Activated naive CD8-positive, alpha-beta T cell treated with anti-CD3 and anti-CD28 coated beads for 36 hours (primary cell): ENCODE measurements at places on chromosomes 16 and 17. TPM values are rescaled to one million over a fixed set of nuclear protein-coding genes. Genes with fewer than 3 reads are reported as not detected.

DNA sequence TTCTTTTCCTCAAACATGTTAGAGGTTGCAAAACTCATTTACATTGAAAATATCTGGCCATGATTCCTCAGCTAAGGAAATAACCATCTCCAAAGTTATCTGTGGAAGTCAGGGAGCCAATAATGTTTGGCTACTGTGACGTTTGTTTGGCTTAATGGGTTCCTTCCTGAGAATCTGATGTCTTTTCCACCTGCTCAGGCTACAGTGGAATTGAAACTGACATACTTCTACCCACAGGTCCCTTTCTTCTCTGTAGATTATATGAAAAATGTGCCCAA is 221.1 kb upstream of the XYLT1 start:
- no peaks in the 10 kb centered on the region for H3K36me3 ChIP-seq
- H3K27ac ChIP-seq = no peak overlapping the region
- no peaks in the 10 kb centered on the region for H3K4me1 ChIP-seq
- DNase-seq = no peak
- H3K4me3 ChIP-seq = no peak overlapping the region

DNA sequence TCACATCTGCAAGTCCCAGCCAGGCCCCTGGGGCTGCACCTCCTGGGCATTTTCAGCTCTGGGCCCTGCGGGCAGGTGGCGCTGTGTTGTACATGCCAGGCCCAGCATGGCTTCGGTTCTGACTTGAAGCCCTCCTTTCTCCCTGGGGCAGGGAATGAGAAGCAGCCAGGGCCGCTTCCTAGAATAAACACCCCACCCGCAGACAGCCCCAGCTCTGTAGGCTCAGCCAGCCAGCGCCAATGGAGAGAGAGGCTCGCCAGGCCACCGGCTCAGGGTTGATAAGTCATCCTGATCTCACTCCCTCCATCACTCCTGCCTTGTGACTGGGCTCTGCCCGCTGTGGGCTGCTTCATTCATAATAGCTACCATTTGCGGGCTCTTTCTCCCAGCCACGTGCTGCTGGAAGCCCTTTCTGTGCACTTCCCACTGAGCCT is 6.0 kb upstream of the GLIS2 start:
- DNase-seq = peak; percentile 58
- H3K36me3 ChIP-seq = peaks cover 15% of the 10 kb centered on the region
- H3K27ac ChIP-seq = no peak overlapping the region
- peaks cover 22% of the 10 kb centered on the region for H3K4me1 ChIP-seq
- H3K27me3 ChIP-seq = peaks cover 22% of the 10 kb centered on the region

DNA sequence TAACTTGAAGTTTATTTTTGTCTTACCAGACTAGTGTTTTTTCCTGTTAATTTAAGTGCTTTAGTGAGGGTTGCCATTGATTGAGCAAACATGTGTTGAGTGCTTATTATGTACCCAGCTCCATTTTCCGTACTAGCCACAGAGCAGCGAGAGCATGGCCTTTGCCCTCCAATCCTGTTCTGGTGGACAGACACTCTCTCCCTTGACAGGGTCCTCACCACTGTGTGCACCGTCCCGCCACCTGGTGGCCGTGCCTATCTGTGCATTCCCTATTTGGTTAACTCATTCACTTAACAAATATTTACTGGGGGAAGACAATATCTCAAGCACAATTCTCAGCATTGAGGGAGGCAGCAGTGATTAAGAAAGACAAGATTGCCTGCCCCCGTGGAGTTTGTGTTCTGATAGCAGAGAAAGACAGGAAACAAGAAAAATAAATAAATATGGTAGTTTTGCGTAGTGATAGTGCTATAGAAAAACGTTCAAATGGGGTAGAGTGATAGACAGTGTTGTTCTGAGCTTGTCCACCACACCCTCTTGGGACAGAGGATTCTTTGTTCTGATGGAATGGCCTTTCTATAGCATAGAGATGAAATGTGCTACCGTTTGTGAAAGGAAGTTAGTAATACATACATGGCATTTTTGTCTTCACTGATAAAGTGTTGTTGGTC is 13.0 kb downstream of the CDH13 start:
- no peaks in the 10 kb centered on the region for H3K4me1 ChIP-seq
- DNase-seq = peak; percentile 34
- H3K4me3 ChIP-seq = no peak overlapping the region
- no peaks in the 10 kb centered on the region for H3K36me3 ChIP-seq

DNA sequence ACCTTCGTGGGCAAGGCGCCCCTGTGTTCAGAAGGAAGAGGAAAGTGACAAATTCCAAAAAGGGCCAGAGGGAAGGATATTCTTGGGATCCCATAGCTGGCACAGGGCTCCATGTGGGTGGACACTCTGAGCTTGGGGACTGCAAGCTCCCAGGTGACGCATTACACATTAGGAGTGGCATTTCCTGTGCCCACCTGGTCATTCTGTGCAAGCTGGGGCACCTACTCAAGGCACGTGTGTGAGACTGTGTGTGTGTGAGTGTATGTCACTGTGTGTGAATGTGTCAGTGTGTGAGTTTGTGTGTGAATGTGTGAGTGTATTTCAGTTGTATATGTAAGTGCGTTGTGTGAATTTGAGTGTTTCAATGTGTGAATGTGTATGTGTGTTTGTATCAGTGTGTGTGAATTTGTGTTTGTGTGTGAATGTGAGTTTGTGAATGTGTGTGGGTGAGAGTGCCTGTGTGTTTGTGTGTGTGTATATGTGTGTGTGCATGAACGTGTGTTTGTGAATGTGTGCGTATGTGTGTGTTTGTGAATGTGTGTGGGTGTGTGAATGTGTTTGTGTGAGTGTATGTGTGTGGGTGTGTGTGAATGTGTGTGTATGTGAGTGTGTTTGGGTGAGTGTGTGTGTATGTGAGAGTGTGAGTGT is 1.6 kb upstream of the CD300A start:
- no peak overlapping the region for H3K27ac ChIP-seq
- H3K27me3 ChIP-seq = no peaks in the 10 kb centered on the region
- no peak overlapping the region for H3K4me3 ChIP-seq
- H3K36me3 ChIP-seq = no peaks in the 10 kb centered on the region
- DNase-seq = no peak

- peak; percentile 71 for DNase-seq
- peaks cover 21% of the 10 kb centered on the region for H3K4me1 ChIP-seq
- H3K36me3 ChIP-seq = peaks cover 2% of the 10 kb centered on the region
- H3K27me3 ChIP-seq = no peaks in the 10 kb centered on the region
These were observed at the start of gene ULK2 for GRCh38 chr17:19867329-19868078. Gene ULK2, minus strand, starts transcription at chr17:19867936. Its CDS starts 519 bp downstream, at chr17:19867417.

DNA sequence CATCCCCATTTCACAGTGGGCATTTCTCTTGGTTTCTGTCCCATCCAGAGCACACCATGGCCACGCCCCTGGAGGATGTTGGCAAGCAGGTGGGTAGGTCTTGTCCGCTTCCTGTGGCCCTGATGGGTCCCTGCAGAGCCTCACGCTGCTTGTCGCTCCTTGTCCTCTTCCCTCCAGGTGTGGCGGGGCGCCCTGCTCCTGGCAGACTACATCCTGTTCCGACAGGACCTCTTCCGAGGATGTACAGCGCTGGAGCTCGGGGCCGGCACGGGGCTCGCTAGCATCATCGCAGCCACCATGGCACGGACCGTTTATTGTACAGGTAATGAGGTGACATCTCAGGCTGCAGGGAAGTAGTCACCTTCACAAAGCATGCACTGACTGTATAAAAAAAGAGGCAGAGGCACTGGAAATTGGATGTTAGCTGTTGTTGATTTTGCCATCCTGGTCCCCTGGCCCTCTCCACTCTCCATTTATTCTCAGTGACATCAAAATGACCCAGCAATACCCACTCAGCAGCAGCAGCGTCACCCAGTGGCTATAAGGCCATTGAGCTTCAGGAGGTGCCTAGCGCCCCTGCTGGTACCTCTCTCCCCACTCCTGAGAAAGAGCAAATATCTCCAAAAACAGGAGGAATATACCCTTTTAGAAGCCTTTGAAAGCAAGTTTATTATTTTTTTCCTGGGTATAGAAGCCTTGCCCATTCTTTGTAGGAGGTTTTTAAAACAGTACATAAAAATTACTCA is 13.7 kb downstream of the METTL22 start:
- peaks cover 5% of the 10 kb centered on the region for H3K36me3 ChIP-seq
- no peak overlapping the region for H3K4me3 ChIP-seq
- DNase-seq = no peak
- no peaks in the 10 kb centered on the region for H3K4me1 ChIP-seq
- H3K27ac ChIP-seq = no peak overlapping the region

DNA sequence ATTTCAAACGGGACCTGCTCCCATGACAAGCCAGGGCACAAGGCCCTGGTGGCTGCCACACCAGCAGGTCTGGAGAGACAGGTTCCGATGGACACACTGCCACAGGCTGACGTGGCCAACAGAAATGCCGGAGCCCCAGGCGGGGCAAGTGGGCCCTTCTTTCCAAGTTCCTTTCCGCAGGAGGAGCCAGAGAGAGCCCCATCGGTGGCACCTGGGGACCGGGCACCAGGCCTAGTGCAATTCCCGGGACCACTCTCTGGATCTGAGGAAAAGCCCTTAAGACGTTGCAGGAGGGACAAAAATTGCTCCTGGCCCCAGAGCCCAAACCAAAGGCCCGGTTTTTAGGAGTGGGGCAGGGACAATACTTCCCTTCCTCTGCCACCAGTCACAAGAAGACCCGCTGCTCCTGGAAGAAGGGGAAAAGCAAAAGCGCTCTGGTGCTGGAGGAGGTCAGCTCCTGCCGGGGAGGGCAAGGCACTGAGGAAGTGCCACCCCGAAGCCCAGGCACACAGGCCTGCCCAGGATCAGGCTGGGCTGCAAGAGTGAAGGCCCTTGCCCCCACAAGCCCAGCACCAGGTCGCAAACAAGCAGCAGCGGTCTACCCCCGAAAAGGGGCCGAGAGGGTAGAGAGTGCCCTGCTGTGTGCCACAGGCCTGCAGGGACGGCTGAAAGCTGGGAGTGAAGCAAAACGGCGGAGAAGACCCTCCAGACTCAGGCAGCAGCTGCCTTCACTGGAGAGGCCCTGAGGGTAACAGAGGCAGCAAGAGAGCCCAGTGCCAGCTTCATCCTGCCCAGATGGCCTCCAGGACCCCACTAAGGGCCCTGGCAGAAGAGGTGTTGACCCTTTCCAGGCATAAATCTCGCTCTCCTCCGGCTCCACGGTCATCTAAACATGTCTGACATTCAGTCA is 29.1 kb downstream of the MAP1LC3B start:
- DNase-seq = no peak
- H3K27me3 ChIP-seq = no peaks in the 10 kb centered on the region
- H3K4me1 ChIP-seq = no peaks in the 10 kb centered on the region
- no peak overlapping the region for H3K4me3 ChIP-seq
- no peak overlapping the region for H3K27ac ChIP-seq
- peaks cover 2% of the 10 kb centered on the region for H3K36me3 ChIP-seq

Gene HID1
- 1.6 TPM for total RNA-seq

Gene TMEM114
- not detected for total RNA-seq

Gene NPTX1
- total RNA-seq = 5.3 TPM

Gene EVPLL
- total RNA-seq = 0.14 TPM

Gene APOBR
- 5.4 TPM for total RNA-seq
